ENCODE measurements at places on chromosomes 5 and 9.

DNA sequence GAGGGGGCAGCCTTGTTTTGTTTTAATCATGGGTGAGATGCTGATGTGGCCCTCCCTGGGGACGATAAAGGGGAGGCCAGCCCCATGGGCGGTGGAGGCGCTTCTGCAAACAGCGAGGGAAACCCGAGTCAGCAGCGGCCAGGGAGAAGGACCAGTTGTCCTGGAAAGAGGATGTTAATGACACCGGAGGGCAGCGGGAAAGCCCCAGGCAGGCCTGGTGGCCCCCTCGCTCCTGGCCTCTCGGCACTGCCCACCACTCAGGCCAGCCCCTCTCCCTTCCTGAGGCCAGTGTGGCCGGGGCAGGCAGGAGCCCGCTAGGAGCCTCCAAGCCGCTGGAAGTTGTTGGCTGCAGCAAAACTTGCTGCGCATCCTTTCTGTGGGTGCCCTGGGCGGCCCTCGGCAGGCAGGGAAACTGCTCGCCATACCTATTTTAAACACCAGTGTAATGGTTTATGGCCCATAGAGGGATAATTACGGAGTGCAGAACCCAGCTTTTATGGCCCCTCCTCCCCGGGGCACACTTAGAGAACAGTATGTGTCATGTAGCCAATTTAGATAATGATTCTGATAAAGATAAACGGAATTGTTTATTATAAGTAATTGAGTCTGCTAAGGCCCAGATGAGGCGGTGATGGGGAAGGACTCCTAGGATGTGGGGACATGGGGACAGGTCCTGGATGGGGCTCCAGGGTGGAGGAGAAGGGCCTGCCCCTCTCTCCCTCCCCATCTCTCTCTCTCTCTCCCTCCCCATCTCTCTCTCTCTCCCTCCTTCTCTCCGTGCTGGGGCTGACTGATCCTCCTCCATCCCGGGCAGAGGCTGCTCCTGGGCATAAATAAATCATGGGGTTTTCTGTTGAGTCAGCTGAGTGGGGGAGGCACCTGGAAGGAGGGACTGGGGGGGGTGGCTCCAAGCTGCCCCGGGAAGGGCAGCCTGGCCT is 36.9 kb downstream of the LMX1B start:
- DNase-seq, result no peak

DNA sequence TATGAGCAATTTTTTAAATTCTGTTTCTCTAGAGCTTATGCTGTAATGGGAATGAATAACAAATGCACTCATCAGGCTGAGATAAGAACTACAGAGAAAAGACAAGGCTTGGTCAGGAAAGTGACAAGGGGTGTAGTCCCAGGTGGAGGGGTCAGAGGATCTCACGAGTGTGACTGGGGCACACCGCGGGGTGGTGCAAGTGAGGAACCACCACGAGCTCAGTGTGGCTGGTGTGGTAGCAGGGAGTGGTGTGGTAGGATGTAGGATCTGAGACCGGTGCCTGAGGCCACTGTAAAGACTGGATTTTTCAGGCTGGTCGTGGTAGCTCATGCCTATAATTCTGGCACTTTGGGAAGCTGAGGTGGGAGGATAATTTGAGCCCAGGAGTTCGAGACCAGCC is 9.0 kb downstream of the ANXA6 start:
- DNase-seq, result no peak

- no peak for DNase-seq
These were observed 511.2 kb downstream of the SEMA5A start for GRCh38 chr5:9034649-9035048.

DNA sequence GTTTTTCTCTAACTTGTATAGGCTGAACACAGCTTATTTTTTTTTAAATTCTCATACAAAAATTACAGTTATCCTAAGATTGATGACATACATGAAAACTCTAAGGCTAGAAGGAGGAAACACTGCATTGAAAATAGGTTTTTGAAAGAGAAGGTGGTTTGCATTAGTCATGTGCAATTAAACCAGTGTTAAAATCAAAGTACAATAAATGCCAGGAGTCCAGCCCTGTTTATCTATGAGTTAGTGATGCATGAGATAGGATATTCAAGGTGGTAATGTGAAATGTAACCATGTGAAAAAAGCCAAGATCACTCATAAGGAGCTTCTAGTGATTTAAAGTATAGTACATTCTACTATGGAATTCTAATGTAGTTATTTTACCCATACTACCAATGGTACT is 444.9 kb upstream of the CYLC2 start:
- no peak for DNase-seq

- no peak for DNase-seq
These were observed 1.4 kb downstream of the KIF20A start for GRCh38 chr5:138180183-138180782.

DNA sequence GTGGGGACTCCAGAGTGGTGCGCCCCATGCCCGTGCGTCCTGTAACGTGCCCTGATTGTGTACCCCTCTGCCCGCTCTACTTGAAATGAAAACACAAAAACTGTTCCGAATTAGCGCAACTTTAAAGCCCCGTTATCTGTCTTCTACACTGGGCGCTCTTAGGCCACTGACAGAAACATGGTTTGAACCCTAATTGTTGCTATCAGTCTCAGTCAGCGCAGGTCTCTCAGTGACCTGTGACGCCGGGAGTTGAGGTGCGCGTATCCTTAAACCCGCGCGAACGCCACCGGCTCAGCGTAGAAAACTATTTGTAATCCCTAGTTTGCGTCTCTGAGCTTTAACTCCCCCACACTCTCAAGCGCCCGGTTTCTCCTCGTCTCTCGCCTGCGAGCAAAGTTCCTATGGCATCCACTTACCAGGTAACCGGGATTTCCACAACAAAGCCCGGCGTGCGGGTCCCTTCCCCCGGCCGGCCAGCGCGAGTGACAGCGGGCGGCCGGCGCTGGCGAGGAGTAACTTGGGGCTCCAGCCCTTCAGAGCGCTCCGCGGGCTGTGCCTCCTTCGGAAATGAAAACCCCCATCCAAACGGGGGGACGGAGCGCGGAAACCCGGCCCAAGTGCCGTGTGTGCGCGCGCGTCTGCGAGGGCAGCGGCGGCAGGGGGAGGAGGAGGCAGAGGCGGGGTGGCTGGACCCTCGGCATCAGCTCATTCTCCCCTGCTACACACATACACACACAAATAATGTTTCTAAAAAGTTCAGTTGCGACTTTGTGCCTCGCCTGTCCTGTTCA is 668 bp downstream of the GLIS3 start:
- no peak for DNase-seq

- DNase-seq, result no peak
These were observed 85.1 kb downstream of the FBXL7 start for GRCh38 chr5:15585128-15585527.

DNA sequence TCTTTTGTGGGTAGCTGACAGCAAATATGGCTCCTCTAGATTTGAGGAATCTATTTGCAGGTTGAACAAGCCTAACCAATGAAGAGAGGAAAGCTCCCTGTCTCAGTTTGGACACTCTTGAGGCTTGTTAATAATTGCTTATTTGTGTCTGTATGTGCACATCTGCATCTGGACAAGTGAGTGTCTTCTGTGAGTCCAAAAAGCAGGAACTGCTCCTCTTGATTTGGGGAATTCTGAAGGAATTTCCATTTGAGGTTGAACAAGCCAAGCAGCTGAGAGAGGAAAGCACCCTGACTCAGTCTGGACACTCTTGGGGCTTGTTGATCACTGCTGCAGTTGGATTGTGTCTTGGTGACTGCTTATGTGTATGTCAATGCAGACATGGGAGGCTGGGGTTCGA is 211.6 kb downstream of the DTWD2 start:
- no peak for DNase-seq

DNA sequence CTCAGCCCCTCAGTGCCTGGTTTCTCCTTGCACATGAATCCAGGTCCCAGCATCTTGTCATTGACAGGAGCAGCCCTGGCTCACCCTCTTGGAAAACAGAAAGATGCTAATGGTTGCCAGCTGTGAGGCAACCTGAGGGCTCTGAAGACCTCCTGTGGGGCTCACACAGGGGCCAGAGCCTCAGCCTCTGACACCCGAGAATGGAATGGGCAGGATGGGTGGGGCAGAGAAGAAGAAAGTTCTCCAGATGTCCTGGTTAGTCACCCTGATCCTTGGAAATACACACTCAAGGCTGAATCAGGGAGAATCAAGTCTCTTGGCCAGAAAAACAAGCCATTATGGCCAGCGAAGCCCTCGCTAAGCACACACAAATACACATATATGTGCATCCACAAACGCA is 32.3 kb upstream of the SPATA31E1 start:
- no peak for DNase-seq

- no peak for DNase-seq
These were observed 11.0 kb downstream of the RNF145 start for GRCh38 chr5:159198063-159199036.

Measured in nucleus accumbens (tissue), 56 donors.